Stimulated activated CD4-positive, alpha-beta T cell treated with anti-CD3 and anti-CD28 coated beads, Interleukin-2, amount 100 ng/mL, for 24 hours (primary cell): ENCODE measurements at places on chromosomes 7 and 10.

DNA sequence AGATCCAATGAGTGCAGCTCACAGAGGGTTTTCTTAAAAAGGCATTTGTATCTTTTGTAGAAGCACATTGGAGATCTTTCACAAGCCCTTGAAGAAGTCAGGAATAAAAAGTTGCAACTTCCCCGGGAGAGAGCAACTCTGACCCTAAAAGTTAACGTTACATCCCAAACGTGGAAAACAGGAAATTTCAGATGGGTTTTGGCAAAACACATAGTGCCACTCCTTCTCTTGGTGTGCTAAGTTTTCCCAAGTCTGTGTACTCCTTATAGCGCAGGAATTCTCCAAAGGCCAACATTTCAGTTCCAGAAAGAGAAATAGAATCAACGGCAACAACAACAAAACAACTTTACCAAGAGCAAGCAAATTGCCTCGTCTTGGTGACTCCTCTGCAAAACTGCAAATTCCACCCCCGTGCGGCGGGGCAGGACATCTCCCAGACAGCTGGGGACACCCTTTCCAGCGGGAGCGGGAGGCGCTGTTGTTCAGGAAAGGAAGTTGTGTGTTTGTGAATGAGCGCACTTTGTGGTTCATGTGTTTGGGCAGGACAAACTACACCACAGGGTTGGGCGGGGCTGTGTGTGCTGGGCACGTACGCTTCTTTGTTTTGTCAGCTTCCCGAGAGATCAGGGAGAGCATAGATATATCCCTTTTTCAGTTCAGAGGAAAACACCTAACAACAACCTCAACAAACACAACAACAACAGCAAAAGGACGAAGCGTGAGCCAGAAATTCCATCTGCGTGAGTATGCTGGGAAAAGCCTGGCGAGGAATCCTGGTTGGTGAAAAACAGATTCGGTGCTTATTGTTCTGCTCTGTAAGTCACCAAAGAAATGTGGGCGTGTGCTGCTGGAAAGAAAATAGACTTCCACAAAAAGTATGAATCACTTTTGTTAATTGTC is 294.7 kb upstream of the PITRM1 start:
- no peak for DNase-seq

- no peak for DNase-seq
Observed at GRCh38 chr7:84105586-84105985, 89.0 kb downstream of the SEMA3A start.

DNA sequence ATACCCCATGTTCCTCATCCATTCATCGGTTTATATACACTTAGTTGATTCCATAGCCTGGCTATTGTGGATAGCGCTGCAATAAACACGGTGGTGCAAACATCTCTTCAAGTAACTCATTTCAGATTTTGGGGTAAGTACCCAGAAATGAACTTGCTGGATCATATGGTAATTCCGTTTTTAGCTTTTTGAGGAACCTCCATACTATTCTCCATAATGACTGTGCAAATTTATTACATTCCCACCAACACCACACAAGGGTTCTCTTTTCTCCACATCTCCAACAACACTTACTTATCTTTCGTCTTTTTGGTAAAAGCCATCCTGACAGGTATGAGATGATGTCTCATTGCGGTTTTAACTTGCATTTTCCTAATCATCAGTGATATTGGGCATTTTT is 3.7 kb downstream of the NPFFR1 start:
- no peak for DNase-seq

DNA sequence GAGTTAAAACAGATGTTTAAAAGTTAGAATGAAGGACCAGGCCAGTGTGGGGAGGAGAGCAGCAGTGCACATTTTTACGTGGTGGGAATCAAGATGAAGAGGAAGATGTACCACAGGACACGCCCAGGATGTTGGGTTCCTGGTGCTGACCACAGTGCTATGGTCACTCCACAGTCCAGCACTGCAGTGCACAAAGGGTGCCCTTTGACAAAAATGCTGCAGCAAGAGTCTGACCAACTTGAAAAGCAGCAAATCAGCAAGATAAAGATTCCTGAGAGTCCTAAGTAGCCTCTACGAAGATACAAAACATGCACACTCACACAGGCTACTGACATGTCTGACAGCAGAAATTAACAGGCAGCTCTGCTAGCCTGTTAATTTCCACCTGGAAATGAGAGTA is 107.1 kb downstream of the PIP4K2A start:
- DNase-seq = no peak

DNA sequence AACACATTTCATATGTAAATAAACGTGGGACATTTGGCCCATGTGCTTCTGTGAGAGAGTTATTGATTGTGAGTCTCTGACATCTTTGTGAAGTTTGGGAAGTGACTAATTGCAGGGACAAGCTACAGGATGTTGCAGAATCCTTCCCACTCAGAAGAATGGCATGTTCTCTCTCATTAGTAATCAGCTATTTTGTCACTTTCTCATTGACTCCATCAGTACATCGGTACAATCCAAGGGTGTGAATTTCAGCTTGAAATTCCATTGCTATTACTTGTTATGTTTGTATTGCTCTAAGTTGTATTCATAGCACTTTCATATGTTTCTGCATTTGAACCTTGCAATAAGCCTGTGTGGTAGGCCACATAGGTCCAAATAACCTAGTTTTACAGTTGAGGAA is 100.0 kb upstream of the KCNMA1 start:
- DNase-seq = no peak

DNA sequence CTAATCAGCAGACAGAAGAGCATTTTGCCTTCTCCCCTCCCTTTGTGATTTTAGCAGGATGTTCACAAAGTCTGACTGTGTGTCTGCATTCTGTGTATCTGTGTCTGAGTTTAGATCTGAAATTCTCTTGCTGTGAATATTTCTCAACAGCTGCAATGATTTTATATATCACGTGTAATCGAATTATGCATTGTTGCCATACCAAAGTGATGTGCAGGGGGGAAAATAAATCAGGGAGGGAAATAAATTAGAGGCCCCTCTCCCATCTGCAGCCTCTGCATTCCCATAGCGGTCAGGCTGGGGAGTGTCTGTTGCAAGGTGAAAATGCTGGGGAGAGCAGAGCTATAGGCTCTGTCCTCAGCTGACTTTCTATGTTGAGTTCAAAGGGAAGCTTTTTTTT is 209.0 kb downstream of the LRMDA start:
- no peak for DNase-seq

- DNase-seq = no peak
Observed at GRCh38 chr7:140235114-140235513, 58.3 kb upstream of the KDM7A start.

GRCh38 chr7:71096351-71096750 is 35.6 kb upstream of the GALNT17 start:
- DNase-seq = no peak

- peak; percentile 48 for DNase-seq
Observed at GRCh38 chr7:130180571-130181262, 24.5 kb downstream of the TMEM209 start.

GRCh38 chr10:96998329-96998888 is 166.3 kb downstream of the LCOR start:
- no peak for DNase-seq

DNA sequence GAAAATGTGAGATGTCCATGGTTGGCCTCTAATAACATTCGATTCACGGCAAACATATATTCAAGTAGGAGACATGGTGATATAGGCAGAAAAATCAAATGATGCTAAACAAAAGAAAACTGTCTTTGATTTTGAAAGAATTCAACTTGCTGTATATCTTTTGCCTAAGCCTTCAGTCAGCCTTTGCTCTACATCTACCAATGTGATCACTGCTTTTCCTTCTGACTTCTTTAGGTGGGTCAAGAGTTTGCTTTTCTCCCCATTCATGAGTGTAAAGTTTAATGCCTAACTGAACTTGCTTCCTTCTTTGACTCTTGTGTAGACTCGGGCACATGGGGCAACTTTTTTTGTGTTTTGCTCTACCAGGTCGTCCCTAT is 417 bp upstream of the HIF1AN start:
- no peak for DNase-seq
